ELF-1 (cell line): ENCODE measurements at places on chromosomes 11 and 22.
A peak's percentile ranks its signal among the peaks of the same experiment; 100 is the strongest.

- no peak for DNase-seq
Observed at GRCh38 chr11:3205261-3206155, 13.1 kb downstream of the MRGPRG start.

- no peak for DNase-seq
Observed at GRCh38 chr11:129223701-129224149, 31.6 kb upstream of the ARHGAP32 start.

DNA sequence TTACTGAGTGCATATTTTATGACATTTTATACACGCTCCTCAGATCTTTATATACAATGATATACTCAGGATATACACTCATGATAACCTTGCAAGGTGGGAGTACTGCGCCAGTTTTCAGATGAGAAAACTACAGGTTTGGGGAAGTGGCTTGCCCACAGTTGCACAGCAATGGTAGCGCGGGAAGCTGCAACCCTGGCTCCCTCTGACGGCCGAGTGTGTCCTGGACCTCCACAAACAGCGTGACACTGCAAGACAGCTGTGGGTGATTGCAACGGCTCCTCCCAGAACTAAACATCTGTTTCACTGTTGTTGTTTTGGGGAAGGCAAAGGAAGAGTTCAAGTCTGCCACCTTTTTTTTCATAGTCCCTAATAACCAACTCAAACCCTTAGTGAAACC, 47.0 kb downstream of the PACSIN2 start:
- DNase-seq: no peak

- DNase-seq: peak; percentile 71
Observed at GRCh38 chr11:129973809-129974208, 28.8 kb downstream of the PRDM10 start.

GRCh38 chr11:41320653-41321052, 138.8 kb downstream of the LRRC4C start:
- DNase-seq: no peak

DNA sequence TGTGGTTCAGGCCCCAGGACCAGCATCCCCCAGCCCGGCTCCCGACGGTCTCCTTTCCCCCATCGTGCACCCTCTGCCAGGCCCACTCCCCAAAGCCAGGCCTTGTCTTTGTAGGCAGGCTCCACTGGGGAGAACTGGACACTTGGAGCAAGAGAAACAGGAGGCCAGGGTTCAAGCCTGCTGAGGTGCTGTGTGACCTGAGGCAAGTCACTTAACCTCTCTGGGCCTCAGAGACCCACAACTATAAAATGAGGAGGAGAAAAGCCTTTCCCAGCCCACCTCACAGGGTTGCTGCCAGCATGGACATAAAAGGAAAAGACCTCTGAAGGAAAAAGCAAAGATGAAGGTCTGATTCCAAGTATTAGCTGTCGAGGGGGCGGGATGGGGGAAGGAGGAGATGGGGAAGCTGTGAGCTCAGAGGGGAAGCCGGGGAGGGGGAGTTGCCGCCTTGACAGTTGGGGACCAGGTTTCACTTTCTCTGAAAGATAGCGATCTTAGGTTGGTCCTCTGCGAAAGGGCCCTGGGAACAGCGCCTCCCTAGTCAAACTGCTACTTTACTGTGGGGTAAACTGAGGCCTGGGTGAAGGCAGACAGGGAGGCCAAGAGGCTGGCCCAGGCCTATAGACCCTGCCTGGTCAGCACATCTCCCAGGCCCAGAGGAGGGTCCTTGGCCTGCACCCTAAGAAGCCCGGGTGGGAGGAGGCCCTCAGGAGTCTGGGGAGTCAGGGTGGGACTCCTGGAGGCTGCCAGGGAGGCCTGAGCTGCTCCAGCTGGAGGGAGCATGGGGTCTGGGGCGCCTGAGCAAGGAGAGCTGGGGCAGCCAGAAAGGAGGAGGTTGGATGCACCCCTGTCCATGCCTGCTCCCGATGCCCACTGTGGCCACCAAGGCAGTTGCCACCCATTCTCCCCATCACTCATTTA, 991 bp upstream of the OSM start:
- DNase-seq: no peak

GRCh38 chr11:86792150-86792549, 8.2 kb upstream of the PRSS23 start:
- no peak for DNase-seq

- peak; percentile 85 for DNase-seq
Observed at GRCh38 chr22:18067548-18068341, 10.0 kb upstream of the PEX26 start.
